Stimulated activated CD8-positive, alpha-beta memory T cell treated with anti-CD3 and anti-CD28 coated beads, Interleukin-4, amount 100 ng/mL, for 4 hours (primary cell): ENCODE measurements at places on chromosomes 5 and 9.

GRCh38 chr5:160749026-160749425 is 103.0 kb downstream of the ATP10B start:
- no peak for DNase-seq

- no peak for DNase-seq
Measured at GRCh38 chr5:65808251-65808741, 86.3 kb downstream of the NLN start.

GRCh38 chr9:19404283-19405075 is 4.3 kb upstream of the ACER2 start:
- DNase-seq, result no peak

- DNase-seq, result no peak
Measured at GRCh38 chr5:175478008-175478383, 364 bp upstream of the SFXN1 start.

DNA sequence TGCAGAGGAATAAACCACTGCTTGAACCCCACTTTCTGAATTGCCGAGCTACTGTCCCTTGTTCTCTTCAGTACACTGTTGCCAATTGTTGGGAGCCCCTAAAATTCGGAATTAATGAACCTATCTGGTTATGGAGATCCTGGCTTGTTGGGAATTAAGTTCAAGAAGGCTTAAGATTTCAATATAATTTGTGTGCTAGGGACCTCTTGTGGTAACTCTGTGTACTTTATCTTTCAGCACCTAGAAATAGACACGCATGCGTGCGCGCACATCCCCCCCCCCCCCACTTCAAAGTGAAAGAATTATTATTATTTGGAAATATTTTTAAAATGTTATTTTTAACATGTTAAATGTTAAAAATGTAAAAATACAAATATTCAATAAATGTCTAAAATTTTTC is 53.3 kb upstream of the FAM169A start:
- DNase-seq, result no peak

GRCh38 chr9:110900917-110901316 is 137.4 kb downstream of the LPAR1 start:
- DNase-seq, result no peak

- no peak for DNase-seq
Measured at GRCh38 chr9:102844716-102845115, 150.4 kb upstream of the CYLC2 start.

- DNase-seq, result no peak
Measured at GRCh38 chr9:115396071-115396529, 278.1 kb upstream of the TNC start.

- no peak for DNase-seq
Measured at GRCh38 chr9:121297389-121297788, 29.4 kb downstream of the GSN start.

DNA sequence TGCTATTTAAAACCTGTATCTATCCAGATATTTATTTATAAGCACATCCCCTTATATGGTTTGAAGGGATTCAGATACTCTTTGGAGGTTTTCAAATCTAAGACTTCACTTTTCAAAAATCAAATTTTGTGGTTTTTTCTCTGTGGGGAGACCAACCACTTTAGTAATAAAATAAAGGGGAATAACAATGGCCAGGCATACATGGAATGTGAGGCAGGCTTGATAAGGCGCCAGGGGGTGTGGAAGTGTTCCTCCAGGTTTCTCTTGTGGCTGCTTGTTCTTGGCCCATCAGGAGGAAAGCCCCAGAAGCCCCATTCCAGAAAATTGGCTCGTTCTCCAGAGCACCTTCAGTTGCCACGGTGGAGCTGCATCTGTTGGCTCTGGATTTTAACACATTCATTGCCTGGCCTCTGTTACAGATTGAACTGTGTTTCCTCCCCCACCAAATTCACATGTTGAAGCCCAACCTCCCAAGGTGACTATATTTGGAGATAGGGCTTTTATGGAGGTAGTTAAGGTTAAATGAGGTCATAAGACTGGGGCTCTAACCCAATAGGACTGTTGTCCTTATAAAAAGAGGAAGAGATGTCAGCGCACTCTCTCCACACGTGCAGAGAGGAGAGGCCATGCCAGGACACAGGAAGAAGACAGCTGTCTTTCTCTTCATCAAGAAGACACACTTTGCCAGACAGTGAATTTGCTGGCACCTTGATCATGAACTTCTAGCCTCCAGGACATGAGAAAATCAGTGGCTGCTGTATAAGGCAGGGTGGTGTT is 195.9 kb downstream of the TMEM38B start:
- DNase-seq, result no peak

DNA sequence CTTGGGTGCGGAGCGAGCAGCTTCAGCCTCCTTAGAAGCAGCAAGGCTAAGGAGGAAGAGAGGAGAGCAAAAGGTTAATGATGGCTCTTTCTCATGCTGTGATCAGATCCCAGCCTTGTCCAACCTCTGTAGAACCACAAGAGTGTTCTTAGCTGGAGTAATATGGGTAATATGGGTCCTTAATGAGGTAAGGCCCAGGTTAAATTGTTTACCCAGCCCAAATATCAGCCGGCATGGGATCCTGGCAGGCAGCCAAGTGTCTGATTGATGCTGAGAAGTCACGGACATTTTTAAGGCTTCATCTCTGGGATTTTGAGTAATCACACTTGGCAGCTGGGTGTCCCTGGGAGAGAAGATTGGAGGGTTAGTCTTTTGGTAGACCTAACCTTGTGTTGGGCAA is 32.3 kb downstream of the GLRA1 start:
- no peak for DNase-seq

GRCh38 chr5:170656346-170656745 is 127.2 kb upstream of the GABRP start:
- no peak for DNase-seq

GRCh38 chr9:20929276-20929675 is 102.2 kb downstream of the HACD4 start:
- no peak for DNase-seq

- no peak for DNase-seq
Measured at GRCh38 chr9:81146684-81147337, 542.5 kb downstream of the TLE1 start.

DNA sequence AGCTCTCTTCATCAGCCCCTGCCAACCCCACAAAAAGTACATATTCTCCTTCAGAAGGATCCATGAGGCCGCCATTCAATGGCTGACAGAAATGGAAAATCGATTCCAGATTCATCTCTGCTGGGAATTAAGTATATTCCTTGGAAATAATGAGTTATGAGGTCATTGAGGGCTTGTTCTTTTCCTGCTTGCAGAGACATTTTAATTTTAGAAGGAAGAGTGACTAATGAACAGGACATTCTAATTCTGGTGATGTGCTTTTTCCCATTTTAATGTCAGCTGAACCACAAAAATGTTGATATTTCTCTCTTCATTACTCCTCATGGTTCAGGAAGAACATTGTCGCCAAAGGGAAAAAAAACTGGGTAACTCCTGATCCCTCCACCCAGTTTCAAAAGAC is 314.0 kb downstream of the PIK3R1 start:
- no peak for DNase-seq

GRCh38 chr5:161105525-161105924 is 253.5 kb upstream of the ATP10B start:
- no peak for DNase-seq

DNA sequence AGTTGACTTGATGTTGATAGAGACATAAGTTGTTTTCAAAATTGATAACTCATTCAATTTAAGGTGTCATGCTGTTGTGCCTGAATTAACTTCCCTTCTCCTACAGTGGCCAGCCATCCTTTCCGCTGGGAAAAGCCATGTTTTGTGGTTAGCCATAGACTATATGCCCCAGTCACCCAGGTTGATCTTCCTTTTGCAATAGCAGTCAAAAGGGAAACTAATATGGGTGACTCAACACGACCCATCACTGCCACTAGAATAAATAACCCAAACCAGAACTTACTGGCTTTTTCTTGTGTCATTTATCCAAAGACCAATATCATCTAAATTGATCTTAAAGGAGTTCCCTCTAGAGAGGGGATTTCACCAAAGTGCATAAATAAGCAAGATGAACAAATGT is 87.4 kb downstream of the PTCD2 start:
- no peak for DNase-seq

- DNase-seq, result no peak
Measured at GRCh38 chr5:135119481-135119880, 85.5 kb upstream of the PITX1 start.

DNA sequence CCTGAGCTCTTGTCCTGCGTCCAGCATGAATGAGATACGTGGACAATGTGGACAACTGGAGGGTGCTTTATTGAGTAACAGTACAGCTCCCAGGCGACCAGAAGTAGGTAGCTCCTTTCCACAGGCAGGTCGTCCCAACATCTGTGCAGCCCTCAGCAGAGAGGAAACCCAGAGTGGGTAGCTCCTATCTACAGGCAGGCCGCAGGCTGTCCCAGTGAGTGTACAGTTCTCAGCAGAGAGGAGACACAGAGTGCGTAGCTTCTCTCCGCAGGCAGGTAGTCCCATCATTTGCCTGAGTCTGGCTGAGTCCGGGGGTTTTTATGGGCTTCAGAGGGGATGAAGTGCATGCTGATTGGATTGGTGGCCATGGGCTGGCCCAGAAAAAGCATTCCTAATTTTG is 373.3 kb downstream of the CHSY3 start:
- DNase-seq, result no peak

GRCh38 chr5:176553260-176554085 is 4.3 kb downstream of the CDHR2 start:
- DNase-seq, result no peak

- DNase-seq, result no peak
Measured at GRCh38 chr9:60546406-60546805, 367.8 kb upstream of the SPATA31A5 start.

DNA sequence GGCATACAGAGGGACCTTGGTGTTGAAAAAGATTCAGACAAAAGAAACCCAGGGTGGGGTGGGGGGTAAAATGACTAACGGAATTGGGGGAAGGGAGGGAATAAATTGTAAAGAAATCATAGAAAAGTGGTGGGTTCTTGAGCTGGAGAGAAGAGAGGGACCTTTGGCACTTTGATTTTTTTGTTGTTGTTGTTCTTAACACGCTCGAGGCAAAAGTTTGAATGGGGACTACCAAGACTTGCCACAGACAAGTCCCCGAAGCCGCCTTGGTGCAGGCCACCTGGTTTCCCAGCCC is 616 bp downstream of the VCAN start:
- DNase-seq, result no peak

GRCh38 chr9:34555936-34556525 is 33.2 kb upstream of the ENHO start:
- no peak for DNase-seq

DNA sequence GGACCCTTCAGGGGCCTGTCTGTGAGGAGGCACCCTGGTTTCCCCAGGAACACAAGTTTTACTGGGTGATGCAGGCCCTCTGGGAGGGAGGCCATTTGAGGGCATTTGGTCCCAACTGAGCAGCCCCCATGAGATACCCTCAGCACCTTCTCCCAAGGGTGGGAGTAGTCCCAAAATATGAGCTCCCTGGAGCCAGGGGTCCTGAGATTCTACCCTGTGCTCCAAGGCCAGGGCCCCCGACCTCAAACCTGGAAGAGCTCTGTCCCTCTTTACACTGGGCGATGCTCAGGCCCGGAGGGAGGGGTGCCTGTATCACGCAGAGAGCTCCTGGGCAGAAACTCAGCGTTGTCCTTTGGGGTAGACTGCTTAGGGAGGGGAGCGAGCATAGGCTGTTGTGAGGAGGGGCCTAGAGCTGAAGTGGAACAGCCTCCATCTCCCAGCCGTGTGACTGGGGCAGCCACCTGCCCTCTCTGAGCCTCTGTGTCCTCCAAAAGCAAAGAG is 64.0 kb upstream of the SYNPO start:
- DNase-seq, result no peak

DNA sequence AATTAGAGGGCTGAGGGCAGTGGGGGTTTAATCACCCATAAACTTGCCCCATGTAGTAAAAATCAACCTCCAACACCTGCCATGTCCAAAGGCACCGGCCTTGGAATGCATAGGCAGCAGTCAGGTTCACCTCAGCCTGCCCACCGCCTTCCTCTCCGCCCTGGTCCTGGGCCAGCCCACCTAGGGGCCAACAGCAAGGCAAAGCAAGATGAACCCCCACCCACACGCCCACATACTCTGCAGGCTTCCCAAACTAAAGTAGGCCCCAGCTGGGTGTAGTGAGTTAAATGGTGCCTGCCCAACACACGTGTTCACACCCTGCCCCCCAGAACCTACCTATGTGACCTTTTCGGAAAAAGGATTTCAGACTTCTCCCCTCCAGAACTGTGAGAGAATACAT is 92.9 kb upstream of the RAI14 start:
- DNase-seq, result no peak

DNA sequence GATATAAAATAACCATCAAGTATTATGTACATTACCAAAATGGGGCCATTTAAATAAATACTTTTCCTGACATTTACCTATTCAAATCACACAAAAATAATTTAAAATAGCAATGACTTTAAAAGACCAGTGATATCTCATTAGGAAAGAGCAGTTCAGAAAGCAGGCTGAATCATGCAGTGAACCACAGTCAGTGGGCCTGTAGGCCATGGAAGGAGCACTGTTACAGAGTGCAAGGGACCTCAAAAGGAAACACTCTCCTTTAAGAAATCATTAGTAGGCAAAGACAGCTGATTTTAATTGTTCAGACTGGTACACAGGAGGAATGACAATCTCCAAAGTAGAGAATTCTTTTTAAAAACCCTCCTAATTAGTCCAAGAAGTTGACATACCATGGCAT is 283.5 kb upstream of the EFNA5 start:
- no peak for DNase-seq

DNA sequence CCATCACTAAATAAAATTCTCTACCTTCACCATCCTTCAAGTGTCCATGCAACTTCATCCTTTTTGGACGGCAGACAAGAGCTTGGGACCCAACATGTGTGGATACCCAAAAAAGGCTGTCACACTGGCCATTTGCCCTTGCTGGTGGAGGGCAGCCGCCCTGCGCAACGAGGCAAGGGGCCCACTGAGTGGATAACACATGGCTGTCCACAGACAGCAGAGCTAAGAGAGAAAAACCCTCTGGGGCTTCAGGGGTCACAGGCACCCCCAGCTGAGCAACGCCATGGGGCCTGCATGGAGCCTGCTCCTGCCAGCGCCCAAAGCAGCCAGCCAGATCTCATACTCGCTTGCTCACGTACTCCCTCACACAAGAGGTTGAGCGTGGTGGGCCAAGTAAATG is 205.9 kb upstream of the NREP start:
- DNase-seq, result no peak

DNA sequence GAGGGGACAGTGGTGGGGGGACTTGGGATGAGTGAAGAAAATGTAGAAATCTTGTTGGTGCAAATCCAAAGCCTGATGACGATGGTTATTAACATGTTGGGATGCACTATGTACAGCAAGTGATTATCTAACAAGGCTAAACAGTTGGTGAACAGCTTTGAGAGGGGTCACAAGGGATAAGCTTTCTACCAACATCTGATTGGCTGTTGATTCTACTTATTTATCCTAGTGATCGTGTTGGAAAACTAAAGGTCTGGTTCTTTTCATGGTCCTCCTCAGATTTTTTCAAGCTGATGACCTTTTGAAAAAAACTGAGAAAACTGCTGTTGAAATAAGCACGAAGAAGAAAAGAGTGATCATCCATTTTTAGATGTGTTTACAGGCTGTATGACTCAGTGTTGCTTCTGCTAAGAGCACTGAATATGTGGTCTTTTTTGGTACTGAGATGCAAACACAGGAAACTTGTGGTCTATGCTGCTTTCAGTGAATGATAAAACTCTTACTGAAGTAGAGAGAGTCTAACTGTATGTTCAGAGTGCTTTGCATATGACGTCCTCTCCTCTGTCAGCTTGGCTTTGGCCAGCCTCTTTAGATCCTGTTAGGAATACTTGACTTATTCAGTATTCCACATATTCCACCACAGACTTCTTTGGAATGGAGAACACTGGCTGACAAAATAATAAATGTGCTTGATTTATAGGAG is 174.8 kb downstream of the SLF1 start:
- no peak for DNase-seq
